ENCODE measurements at places on chromosomes 16 and 17. TPM values are rescaled to one million over a fixed set of nuclear protein-coding genes. Genes with fewer than 3 reads are reported as not detected.

Gene ABCA3
- total RNA-seq, result 3.8 TPM

Gene ZACN
- 0.22 TPM for total RNA-seq

Gene KPNB1
- 176 TPM for total RNA-seq

Gene CYBA
- 277 TPM for total RNA-seq

Gene ARL5C
- total RNA-seq, result 0.56 TPM

Gene KCNH6
- total RNA-seq, result 1.1 TPM

Gene SHISA9
- total RNA-seq, result 2.3 TPM

Gene SLFN12L
- total RNA-seq, result 1.3 TPM

- DNase-seq, result peak; percentile 30
These were observed 9.3 kb downstream of the CHD9NB start for GRCh38 chr16:53043428-53043831.

- peak; percentile 65 for DNase-seq
These were observed 583 bp upstream of the CYLD start for GRCh38 chr16:50741225-50741780.

DNA sequence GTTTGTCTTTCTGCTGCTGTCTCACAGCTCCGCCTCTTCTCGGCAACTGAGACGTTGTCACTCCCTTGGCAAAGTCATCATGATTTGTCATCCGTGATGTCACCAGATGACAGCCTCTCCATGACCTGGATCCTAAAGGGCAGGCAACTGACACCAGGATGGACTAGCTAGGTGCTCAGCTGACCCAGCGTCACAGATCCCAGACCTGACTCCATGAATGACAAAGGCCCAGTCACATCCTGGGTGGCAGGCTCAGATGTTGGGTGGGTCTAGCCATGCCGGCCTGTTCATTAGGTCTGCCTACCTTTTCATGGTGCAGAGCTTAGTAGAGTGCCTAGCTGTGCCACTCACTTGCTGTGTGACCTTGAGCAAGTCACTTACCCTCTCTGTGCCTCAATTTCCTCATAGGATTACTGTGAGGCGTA is 3.8 kb upstream of the TMEM238L start:
- peak; percentile 55 for DNase-seq

DNA sequence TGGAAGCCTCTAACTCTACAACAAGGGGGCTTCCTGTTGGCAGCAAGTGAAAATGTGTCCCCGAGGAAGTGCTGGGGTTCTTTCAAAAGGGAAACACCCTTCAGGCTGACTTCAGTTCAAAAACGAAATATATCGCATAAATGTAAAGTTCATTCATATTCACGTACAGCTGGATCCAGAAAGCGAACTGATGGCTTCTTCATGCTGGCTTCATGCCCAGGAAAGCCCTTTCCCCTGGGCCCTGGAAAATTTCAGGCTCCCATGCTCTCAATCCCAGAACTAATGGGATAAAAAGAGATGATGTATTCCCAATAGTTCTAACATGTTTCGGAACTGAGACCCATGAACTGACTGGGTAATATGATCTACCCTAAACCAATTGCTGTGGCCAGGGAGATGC is 104.7 kb upstream of the CDH13 start:
- DNase-seq, result no peak

DNA sequence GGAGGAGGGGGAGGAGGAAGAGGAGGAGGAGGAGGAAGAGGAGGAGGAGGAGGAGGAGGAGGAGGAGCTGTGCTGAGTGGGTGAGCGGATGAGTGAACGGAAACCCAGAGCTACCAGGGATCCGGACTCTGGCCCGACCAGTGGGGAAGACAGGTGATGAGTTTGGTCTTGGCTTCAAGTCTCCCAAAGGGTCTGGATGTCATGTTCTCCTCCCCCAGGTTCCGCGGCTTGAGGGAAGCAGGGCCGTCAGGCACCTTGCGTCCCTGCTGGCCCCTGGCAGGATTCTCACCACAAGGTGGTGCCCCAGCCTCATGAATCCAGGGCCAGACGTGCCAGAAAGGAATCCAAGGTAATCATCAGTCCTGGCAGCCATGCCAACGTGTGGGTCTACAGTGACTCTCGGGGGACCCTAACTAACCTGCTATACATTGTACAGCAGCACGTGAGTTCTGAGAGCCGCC is 13.5 kb upstream of the ABAT start:
- DNase-seq, result peak; percentile 37

DNA sequence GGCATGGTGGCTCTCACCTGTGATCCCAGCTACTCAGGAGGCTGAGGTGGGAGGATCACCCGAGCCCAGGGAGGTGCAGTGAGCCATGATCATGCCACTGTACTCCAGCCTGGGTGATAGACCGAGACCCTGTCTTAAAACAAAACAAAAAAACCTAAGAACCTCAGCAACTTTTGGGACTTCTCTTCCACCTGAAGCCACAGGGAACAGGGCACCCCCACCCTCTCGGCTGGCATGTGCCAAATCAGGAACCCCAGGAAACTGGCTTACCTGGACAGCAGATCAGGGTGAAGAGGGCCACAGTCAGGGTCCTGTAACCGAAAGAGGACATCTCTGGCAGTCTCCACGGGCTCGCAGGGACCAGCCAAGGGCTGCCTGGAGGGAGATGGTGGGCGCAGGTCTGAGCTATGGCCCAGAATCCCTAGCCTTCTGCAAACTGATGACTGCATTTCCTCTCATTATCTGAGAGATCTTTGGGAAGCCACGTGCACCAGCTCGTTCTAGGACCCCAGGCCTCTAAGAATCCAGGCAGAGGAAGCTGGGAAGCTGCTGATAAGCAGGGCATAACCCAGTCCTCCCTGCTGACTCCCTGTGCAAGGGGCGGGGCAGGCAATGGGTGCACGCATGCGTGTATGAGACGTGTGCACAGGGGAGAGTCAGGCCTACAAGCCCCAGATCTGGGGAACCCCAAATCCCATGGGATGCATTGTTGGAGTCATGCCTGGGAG is 8.4 kb downstream of the PRR29 start:
- DNase-seq, result no peak

DNA sequence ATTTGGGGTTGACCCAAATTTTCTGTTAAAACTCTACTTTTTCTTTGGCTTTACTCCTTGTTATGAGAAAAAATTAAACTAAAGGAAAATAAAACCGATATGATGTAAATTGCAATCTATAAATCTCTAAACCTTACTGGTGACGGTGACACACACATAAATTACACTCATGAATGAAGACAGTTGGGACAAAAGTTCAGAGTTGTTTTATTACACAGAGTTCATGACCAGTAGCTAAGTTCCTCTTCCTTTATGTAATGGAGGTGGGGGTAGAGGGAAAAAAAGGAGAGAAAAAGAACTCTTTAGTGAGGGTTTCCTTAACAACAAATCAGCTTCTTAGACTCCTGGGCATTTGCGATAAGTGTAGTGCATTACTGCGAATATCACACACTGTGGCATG is 220.7 kb downstream of the KCNJ2 start:
- DNase-seq, result no peak

DNA sequence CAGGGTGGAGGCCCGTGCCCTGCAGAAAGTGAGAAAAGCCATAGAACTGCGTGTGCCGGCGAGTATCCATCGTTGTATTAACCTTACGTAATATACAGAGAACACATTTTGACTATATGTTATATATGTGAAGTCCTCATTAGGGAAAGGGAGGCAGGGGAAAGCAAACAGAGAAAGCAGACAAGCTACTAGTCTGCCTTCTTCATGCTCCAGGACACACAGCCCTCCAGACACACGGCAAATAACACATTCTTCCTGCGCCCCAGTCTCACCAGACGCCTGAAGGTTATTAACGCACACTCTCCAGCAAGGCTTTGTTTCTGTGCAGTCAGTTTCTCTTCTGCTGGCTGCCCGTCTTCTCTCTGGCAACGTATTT is 28.8 kb downstream of the PRDM7 start:
- no peak for DNase-seq

GRCh38 chr17:82674656-82675475 is 23.6 kb downstream of the RAB40B start:
- DNase-seq, result peak; percentile 50

DNA sequence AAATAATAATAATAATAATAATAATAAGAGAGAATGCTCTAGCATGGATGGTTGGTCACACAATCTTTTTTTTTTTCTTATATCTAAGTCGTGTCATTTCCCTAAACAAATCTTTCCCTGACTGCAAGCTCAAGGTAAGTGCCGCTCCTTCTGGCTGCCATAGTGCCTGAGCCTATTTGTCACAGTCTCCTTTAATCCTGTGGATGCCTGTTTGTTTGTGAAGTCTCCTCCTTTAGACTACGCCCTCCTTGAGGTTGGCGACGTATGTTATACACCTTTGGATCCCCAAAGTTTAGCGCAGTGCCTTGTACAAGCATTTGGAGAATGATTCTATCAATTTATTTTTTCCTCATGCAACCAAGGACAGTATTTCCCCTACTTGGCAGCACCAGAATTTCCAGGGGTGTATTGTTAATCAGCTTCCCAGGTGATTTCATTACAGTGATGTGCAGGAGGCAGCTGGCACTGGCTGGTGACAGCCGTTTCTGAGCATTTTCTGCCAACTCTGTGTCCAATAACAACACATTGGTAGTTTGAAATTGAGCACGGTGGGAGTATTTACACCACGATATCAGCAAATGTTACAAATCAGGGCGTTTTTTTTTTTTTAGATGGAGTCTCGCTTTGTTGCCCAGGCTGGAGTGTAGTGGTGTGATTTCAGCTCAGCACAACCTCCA is 26.6 kb downstream of the TMEM238L start:
- no peak for DNase-seq

GRCh38 chr17:31318851-31319661 is 2.4 kb downstream of the EVI2A start:
- DNase-seq, result no peak

- no peak for DNase-seq
These were observed 43.1 kb downstream of the SCNN1G start for GRCh38 chr16:23225634-23226033.

DNA sequence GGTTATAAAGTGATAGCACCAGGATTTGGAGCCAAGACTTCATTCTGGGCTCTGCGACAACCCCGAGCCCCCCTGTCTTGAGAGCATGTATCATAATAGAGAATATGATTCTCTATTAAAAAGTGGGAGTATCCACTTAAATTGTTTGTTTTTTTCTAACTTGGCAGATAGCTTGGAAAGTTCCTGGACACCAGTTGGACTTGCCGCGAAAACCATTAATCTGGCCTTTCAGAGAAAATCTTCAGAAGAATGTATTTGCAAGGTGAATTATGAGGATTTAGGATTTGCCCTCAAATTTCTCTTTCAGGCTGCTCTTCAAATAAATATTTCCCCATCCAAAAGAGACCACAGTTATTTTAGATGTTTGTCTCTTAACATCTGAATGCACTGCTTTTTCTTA is 53.5 kb downstream of the MARCHF10 start:
- DNase-seq, result no peak

DNA sequence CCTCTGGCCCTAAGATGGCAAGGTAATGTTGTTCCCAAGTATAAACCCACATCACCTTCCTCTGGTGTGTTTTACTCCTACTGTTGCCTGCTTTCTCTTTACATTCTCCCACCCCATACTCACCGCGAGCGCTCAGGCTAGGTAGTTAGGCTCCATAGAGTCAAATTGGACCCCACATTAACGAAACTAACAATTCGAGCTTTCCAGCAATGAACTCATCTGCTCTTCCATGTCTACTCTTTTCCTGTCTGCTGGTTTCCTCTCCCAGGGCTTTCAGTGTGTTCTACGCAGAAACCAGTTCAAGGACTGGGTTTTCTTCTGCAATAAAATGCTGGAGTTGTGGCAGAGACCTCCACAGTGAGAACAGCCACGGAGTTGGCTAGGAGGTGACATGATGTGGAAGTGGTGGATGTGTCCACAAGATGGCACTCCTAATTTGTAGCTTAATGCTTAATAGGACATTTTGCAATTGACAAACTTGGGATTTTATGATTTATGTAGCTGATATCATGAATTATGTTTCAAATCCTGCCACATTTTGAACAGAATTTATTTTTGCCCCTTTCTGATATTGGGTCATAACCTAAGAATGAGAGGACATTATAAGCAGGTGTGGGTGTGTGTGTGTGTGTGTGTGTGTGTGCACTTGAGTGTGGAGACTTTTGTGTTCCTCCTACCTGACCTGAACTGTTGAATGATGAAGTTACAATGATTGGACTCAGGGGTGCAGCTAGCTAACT is 2.2 kb upstream of the UQCRC2 start:
- DNase-seq, result no peak

DNA sequence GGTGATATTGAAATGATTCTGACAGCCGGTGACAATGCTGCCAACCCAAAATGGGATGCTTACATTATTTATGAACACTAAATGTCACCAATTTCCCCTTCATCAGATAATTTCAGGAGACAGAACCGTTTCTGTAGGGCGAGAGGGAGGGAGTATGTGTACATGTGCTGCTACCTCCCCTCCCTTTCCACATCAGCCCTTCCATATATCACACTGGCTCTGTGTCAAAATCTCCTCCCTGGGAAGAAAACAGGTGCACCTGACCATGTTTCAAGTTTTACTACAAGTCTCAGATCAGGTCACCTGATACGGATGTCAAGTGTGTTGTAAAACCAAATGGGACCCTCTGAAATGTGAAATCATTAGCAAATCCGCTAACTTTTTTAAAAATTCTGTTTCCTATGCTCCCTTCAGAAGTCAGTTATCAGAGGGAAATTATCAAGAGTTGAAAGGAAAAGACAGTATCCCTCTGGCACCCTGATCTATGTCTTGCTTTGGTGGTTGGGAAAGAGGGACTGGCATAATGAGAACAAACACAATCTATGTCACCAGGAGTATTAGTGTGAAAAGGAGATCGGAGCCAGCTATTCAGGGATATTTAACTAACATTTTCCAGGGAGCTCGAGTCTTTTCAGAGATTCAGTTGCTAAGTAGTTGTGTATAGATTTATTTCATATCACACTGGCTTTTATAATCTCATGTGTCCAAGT is 1002.3 kb upstream of the CDH8 start:
- DNase-seq, result no peak

DNA sequence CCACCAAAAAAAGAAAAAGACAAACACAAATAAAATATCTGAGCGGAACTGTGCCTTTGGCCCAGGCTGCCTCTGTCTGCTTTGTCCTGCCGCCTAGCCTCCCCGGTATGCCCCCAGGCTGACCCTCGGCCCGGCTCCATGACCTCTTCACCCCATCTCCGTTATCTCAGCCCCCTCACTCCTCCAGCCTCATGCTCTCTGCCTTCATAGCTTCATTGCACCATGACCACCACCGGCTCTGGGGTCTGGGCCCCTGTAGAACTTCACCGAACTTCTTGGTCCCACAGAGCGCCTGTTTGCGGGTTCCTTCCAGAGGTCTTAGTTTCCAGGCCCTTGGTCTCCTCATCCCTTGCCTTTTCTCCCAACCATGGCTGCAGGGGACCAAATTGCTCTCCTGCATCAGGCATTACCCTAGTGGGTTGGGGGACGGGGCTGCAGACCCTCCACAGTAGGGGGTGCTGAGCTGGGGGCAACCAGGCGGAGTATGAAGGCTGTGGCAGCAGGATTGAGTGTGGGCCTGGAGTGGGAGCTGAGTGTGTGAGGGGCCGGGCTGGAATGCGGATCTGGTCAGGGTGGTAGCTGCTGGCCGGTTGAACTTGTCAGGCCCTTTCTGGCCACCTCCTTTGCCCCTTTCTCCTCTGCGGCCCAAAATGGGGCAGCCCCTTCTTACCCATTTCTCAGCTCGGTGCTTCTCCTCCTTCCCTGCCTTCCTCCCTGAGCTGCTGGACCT is 6.9 kb downstream of the HIRIP3 start:
- DNase-seq, result no peak
